CD4-positive, alpha-beta memory T cell (primary cell): ENCODE measurements at places on chromosomes 5 and 9. TPM values are rescaled to one million over a fixed set of nuclear protein-coding genes. Genes with fewer than 3 reads are reported as not detected.

DNA sequence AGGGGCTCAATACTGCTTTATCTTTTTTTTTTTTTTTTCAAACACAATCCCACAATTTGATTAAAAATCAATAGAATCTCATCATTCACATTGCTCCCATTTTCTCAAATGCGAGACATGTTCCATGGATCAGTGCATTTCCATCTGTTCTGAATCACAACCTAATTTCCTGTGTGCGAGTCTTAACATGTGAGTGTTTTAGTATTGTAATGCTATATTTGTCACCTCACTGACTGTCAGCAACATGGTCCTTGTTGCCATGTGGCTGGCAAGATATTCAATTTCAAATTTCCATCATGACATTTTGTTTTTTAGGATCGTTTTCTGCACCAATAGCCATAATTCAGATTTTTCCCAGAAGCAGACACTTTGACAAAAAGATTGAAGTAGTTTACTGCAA is 233.2 kb upstream of the PRDM9 start:
- H3K36me3 ChIP-seq = no peaks in the 10 kb centered on the region
- no peak for DNase-seq
- H3K27me3 ChIP-seq = no peaks in the 10 kb centered on the region
- H3K4me3 ChIP-seq = no peak overlapping the region
- H3K4me1 ChIP-seq = no peaks in the 10 kb centered on the region

CCDC112 gene
- 6.3 TPM for total RNA-seq

GRCh38 chr5:139744471-139745131 is 51.0 kb upstream of the PSD2 start:
- no peak for DNase-seq
- H3K27ac ChIP-seq = no peak overlapping the region
- H3K27me3 ChIP-seq = no peaks in the 10 kb centered on the region
- no peak overlapping the region for H3K4me3 ChIP-seq
- H3K36me3 ChIP-seq = no peaks in the 10 kb centered on the region

DNA sequence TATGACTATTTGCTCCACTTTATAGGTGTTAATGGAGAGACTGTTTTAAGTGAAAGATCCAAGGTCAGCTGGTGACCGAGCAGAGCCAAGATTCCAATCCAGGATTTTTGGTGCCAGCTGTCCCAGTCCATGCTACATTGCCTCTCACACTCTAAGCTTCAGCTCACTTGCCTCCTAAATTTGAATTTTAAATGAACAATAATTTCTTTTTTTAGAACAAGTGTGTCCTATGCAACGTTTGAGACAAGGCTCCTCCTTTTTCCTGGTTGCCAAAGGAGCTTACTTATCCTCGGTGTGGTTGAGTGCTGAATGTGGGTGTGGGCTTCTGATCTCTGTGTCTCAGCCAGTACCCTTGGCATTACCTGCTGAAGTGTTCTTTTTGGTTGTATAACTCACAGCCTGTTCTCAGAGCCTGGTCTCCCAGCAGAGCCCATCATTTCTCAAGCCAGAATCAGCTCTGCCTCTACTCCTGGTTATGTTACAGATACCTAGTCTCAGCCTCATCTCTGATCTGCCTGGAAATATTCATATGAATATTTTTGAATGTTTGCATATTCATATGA is 4.0 kb upstream of the PRRC1 start:
- DNase-seq = no peak
- H3K4me3 ChIP-seq = no peak overlapping the region
- peaks cover 6% of the 10 kb centered on the region for H3K27me3 ChIP-seq
- no peak overlapping the region for H3K27ac ChIP-seq
- H3K36me3 ChIP-seq = no peaks in the 10 kb centered on the region

DNA sequence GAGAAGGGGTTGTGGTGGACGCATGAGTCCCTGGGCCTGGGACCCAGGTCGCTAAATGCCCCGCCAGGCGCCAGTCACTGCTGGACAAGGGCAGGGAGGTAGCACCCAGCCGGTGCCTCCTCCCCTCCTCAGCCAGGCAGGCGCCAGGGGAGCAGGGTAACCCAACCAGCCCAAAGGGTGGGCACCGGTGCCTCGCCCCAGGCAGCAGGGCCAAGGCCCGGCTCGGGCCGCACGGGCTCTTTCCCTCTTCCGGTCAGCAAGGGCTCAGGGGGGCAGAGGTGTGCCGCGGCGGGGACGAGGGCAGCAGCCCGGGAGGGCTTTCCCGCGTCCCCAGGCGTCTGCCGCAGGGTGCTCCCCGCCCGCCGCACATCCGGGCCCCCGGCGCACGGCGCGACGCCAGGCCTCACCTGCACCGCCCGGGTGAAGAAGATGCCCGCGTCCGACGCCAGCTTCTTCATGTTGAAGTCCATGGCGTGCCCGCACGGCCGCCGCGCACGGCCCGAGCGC is 393 bp downstream of the SH3GLB2 start:
- H3K4me1 ChIP-seq = peaks cover 20% of the 10 kb centered on the region
- H3K36me3 ChIP-seq = no peaks in the 10 kb centered on the region
- H3K27ac ChIP-seq = peak overlapping the region; percentile 34
- peak overlapping the region; percentile 37 for H3K4me3 ChIP-seq
